ENCODE measurements at places on chromosomes 3 and 15. TPM values are rescaled to one million over a fixed set of nuclear protein-coding genes. Genes with fewer than 3 reads are reported as not detected.
A peak's percentile ranks its signal among the peaks of the same experiment; 100 is the strongest.

- no peak for DNase-seq
These were observed 54.7 kb upstream of the KLF13 start for GRCh38 chr15:31271711-31272557.

GABRG3 gene
- total RNA-seq: not detected

GRCh38 chr3:58801541-58801940, 135.0 kb upstream of the FAM3D start:
- DNase-seq: no peak

DNA sequence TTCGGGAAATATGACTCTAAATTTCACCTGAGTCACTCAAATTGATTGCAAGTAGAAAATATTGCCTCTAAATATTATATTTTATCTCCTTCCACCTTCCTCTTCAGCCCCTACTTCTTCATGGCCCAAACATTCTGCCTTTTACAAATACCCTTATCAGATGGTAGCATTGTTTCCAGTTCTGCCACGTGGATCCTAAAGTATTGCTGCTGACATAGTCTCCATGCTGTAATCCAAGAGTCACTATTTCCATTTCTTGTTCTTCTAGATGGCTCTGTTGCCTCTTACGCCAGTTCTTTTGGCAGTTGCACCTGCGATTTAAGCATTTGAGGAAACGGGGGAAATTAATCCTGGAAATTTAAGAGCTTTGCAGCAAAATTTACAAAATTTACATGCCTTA, 13.6 kb downstream of the LMOD3 start:
- DNase-seq: no peak

GRCh38 chr3:196044513-196044912, 37.4 kb downstream of the TFRC start:
- DNase-seq: no peak

DNA sequence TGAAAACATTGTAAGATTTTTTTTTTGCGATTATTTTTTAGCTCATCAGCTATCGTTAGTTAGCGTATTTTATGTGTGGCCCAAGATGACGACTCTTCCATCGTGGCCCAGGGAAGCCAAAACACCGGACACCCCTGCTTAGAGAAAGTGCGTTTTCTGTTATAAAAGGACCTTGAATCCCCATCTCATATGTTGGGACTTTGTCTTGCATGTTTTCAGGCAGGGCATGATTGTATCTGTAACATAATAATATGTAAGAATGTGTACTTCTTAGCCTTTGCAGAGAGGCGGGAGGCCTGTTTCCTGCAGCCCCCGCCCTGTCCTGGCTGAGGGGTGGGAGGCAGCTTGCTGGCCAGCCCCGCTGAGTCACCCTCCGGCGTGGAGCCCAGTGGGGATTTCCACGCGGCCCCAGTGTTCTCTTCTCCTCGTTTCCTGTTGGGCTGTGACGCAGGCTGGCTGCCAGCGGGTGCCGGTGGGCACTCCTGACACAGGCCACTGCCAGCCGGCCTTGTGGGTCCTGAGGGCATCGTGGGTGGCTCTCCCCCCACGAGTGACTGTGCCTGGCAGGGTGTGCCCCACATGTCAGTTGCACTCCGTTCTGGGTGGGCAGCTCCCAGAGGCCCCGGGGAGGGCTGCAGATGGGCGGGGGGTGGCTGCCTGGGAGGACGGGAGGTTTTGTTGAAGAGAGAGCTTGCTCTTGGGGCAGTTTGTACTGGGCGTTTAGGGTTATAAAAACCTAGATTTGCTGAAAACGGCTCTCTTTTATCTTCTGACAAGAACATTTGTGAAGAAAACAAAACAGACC, 55.6 kb downstream of the SMAD3 start:
- peak; percentile 93 for DNase-seq

HDAC11 gene
- 1.9 TPM for total RNA-seq

- no peak for DNase-seq
These were observed 22.8 kb upstream of the UNC13C start for GRCh38 chr15:53955396-53955795.

DNA sequence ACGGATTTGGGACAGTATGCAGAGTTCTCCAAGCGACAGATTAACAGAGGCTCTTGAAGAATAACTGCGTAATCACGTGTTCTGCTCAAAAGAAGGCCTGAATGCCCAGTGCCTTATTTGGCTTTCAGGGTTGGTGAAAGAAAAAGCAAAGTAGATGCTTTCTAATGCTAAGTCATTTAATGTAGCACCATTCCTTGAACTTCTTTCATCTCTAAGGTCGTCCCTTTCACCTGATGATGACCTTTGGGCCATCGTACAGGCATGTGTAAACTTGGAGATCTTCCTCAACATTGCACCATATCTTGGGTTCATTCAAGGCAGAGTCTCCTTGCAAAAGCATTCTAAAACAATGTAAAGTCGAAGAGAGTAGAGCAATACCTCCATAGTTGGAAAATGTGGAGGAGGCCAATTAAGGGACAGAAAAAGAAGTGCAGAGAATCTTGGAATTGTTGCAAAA, 48.9 kb downstream of the TMEM44 start:
- DNase-seq: no peak

CMSS1 gene
- 64.3 TPM for total RNA-seq

ZNF80 gene
- not detected for total RNA-seq

DNA sequence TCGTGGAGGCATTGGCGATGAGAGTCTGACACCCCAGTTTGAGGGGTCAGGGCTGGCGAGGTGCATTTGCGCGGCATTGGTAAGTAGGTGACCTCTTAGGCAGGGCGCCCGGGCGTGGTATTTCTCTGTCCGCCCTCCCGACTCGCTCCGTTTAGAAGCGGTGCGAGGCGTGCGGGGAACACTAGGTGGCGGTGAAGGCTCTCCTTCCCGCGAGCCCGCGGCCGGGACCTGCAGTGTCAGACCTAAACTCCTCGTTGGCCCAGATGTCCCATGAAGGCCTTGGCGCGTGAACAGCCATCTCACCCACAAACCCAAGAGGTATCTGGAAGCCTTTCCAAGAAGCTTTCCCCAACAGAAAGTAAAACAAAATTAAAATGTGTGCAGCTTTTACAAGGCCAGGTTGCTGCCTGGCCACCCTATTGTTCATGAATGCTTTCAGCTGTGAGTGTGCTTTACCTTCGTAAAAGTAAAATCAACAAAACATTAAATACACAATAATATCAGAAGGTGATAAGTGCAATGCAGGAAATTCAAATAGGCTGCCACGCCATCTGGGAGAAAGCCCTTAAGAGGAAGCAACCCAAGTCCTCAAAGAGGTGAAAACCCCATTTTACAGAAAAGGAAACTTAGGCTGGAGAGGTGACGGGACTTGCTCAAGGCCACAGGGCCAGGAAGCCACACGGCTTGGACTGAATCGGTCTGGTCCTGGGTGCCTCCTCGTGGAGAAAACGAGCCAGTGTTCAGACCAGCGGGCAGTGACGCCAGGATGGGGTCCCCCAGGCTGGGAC, 120.3 kb downstream of the ETFA start:
- DNase-seq: peak; percentile 79

ALCAM gene
- total RNA-seq: 102 TPM

SLC38A3 gene
- total RNA-seq: not detected

- peak; percentile 48 for DNase-seq
These were observed 136.0 kb upstream of the CCDC54 start for GRCh38 chr3:107241217-107241616.

ST8SIA2 gene
- 6.4 TPM for total RNA-seq

ADGRG7 gene
- not detected for total RNA-seq

DNA sequence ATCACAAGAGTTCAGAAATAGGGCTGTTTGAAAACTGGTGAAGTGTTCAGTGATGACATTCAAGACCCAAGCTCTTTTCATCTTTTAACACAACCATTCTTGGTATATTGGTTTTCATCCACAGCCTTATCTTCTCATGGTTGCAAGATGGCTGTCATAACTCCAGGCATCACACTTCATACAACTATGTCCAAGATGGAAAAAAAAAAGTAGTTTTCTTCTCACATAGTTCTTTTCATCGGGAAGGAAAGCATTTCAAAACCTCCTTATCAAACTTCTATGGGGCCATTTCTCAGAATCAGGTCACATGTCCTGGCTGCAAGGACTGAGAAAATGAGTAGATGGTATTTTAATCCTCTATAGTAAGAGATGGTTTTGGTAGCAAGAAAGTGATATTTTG, 21.1 kb upstream of the MFSD1 start:
- no peak for DNase-seq

GRCh38 chr15:42130246-42130986, 26.0 kb downstream of the PLA2G4F start:
- DNase-seq: no peak

GRCh38 chr15:89002281-89002761, 85.9 kb upstream of the ABHD2 start:
- peak; percentile 58 for DNase-seq

APOD gene
- not detected for total RNA-seq

- no peak for DNase-seq
These were observed 3.9 kb downstream of the HSPBAP1 start for GRCh38 chr3:122789585-122790273.

- DNase-seq: no peak
These were observed 88.1 kb downstream of the DHX30 start for GRCh38 chr3:47890828-47891612.

DNA sequence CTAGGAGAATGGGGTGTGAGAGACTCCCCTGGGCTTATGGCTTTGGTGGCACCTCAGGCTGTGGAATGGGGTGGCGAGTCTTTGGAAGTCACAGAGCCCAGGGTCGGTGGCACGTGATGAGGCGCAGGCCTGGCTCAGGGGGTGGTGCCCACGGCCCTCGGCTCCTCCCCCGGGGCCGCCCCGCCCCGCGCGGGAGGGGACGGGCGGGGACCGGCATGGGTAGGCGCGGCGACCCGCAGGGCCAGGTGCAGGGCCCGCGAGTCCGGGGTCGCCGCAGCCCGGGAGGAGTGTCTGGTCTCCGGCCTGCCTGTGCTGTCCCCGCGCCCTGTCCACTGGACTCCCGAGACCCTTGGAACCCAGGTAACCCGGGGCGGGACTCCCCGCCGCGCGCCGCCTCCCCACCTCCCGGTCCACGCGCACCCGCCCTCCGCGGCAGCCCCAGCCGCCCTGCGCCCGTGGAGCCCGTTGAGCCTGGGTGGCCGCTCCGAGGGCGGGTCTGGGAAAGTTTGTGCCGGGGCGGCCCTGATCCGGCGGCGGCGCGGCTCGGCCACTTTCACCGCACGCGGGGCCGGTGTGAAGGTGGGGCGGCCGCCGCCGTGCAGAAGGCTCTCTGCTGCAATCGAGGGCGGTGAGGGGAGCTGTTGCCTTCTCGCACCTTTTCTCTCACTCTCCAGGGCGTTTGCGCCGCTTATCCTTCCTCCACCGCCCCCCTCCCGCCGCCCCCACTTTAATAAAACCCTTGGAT, at the start of gene PAQR5:
TSS of gene PAQR5 (plus strand) at position 216 of the 745 bp plus-strand sequence. CDS start 61,169 bp downstream, outside the sequence.
- peak; percentile 29 for DNase-seq

DNA sequence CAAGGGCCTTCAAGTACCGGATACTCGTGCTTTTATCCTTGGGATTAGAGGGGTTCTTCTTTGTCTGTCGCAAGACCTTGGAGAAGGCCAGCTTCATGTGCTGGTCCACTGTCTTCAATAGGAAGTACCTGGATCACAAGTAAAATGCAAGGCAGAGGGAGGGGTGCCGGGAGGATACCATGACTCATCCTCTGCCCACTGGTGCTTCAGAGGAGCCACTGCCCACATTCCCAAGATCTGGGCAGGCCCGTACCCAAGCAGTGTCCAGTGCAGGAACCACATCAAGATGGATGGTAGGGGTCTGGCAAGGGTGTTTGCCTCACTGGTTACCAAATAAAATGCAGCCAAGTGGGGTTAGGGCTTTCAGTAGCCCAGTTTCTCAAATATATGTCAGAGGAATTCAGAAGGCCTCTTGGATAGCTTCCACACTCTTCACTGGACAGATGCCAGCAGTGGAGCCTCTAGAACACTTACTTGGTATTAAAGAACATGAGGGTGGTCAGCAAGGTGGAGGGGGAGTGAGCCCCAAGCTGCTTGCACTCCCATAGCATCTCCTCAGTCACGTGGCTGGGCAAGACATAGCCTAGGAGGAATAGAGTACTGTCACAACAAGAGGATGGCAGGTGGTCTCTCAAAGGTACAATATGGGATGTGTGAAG, 3.6 kb upstream of the IMPDH2 start:
- no peak for DNase-seq

TTC14 gene
- total RNA-seq: 65.6 TPM

DNA sequence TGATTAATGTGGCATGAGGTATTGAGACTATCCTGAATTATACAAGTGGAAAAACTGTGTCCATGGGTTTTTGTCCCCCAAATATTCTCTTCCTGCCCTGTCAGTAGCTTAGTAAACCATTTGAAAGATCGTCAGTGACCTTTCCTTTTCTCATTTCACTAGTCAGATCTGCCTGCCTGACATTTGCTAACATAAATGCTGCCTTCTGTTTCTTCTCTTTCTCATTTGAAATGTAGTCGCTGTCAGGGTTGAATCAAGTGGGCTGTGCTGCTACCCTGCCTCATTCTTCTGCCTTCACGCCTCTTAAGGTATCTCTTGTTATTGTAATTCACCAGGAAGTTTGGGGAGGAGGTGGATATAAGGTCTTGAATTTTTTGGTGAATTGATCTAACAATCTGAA, 67.5 kb downstream of the LRCH3 start:
- no peak for DNase-seq

NRG4 gene
- 0.15 TPM for total RNA-seq

UPK1B gene
- not detected for total RNA-seq

- no peak for DNase-seq
These were observed 19.9 kb downstream of the MYO9A start for GRCh38 chr15:72098040-72098439.

- peak; percentile 15 for DNase-seq
These were observed 190.4 kb upstream of the BCL6 start for GRCh38 chr3:187935623-187936156.

- DNase-seq: no peak
These were observed 19.6 kb downstream of the NR2F2 start for GRCh38 chr15:96349857-96350720.

DNA sequence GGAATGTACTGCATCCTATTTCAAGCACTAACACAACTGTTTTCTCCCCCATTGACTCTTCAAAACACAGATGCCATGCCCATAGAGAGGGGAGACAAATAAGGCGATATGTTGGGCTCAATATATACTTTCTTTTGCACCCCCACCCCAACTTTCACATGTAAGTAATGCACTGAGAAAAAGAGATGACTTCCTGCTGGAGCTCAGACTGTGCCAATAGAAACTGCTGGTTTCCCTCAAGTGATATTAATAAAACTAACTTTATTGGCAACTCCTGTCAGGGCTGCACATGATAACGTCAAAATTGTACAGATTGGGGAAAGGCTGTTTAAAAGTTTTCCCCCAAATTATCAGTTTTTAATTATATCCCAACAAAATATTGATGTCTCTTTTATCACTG, 163.0 kb downstream of the TNIK start:
- DNase-seq: no peak

CLRN1 gene
- total RNA-seq: not detected

DNA sequence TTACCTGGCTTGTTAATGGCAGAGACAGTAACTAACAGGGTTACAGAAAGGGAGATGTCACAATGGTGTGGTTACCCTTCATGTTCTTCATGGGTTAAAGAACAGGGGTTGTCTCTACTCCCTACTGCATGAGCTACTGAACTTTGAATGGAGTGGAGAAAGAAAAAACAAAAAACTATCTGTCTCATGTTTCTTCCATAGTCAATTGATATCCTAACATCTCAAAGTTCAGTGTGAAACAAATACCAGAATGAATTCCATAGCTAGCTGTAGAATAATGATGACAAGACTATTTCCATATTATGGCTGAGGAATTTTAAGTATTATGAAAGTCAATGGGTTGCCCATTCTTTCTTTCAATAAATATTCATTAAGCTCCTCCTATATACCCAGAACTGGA, 161.3 kb upstream of the LPP start:
- no peak for DNase-seq

MYLK gene
- total RNA-seq: 52.7 TPM

Measured in Daoy (cell line).